Eye (tissue), 1 donor: ENCODE measurements at places on chromosomes 5 and 9.

DNA sequence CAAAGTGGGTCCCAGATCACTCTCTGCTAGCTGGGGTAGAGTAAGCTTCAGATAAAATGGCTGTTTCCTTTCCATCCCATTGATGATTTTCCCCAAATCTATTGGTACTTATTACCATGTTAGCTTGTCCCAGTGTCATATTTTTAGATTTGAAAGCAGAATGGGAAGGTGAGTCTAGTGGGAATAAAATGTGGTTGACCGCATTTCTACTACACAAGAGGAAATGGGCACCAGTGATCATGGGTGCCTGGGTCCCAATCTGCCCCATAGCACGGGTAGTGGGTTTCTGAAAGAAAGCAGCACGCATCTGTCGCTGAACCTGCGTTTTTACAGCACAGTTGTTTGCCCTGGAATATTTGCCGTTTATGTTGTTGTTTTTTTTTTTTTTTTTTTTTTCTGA is 20.1 kb downstream of the DAPK1 start:
- DNase-seq = no peak

DNA sequence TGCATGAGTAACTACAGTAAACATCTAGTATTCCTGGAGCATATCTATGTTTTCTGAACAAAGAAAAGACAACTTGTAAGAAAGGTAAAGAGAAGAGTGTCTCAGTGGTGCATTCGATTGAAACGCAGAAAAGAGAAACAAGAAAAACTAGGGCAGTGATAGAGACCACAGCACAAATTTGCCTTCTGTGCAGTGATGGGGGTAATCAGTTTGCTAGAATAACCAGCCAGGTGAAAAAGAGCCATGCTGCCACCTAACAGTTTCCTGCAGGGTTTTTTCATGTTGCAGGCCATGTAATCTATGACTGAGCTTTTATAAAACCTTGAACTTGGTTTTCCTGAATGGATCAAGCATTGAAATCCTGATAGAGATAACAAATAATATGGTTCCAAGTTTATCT is 198.4 kb upstream of the MEF2C start:
- DNase-seq = no peak

- no peak for DNase-seq
Observed at GRCh38 chr5:57718155-57718554, 235.5 kb upstream of the ACTBL2 start.

GRCh38 chr5:29805804-29806203 is 1387.7 kb upstream of the CDH6 start:
- no peak for DNase-seq

DNA sequence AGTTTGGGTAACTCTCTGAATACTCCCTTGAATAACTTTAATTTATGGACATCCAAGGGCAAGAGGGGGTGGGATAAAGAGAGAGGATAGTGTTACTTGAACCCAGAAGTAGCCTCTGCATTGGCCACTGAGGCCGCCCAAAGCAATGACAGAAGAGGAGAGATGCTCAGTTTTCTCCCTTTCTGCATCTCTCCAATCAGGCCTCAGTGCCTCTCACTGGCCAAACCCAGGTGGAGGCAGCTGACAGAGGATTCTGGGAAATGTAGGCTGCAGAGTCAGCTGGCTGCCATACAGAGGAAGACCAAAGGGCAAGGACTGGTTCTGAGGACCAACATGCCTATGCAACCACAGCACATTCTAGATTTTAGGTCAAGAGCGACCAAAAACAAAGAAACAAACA is 719.4 kb downstream of the MAT2B start:
- no peak for DNase-seq

GRCh38 chr5:143916451-143916850 is 104.5 kb downstream of the HMHB1 start:
- no peak for DNase-seq

DNA sequence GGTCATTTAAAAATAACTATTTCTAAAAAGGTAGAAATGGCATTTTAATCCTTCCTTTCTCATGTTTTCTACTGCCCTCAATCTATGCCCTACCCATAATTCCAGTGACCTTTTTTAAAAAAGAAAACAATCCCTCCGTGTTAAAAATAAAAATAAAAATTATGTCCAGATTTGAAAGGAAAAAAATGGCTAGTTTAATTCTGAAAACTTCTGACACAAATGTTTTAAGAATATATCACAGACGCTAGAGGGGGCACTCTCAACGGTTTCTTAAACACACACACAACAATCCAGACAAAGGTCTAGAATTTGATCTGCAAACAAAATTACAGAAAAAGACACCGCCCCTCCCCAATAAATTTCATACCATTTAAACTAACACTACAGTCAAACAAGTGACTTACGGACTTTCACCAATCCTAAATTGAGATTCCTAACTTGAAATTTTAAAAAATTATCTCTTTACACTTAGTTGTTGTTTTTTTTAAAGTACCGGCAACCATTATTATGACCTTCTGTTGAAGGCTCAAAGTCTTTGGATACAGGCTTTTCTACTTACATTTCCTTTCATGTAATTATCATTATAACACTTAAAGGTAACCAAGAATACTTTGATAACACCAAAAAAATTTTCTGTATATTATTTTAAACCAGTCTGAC is 38.2 kb downstream of the CLINT1 start:
- peak; percentile 80 for DNase-seq

GRCh38 chr5:159638954-159639559 is 277.2 kb upstream of the ADRA1B start:
- no peak for DNase-seq

GRCh38 chr5:88671106-88671504 is 211.9 kb downstream of the MEF2C start:
- peak; percentile 53 for DNase-seq

- no peak for DNase-seq
Observed at GRCh38 chr5:102722931-102723330, 32.2 kb upstream of the PAM start.

GRCh38 chr9:134898319-134898718 is 17.7 kb downstream of the FCN2 start:
- DNase-seq = no peak

DNA sequence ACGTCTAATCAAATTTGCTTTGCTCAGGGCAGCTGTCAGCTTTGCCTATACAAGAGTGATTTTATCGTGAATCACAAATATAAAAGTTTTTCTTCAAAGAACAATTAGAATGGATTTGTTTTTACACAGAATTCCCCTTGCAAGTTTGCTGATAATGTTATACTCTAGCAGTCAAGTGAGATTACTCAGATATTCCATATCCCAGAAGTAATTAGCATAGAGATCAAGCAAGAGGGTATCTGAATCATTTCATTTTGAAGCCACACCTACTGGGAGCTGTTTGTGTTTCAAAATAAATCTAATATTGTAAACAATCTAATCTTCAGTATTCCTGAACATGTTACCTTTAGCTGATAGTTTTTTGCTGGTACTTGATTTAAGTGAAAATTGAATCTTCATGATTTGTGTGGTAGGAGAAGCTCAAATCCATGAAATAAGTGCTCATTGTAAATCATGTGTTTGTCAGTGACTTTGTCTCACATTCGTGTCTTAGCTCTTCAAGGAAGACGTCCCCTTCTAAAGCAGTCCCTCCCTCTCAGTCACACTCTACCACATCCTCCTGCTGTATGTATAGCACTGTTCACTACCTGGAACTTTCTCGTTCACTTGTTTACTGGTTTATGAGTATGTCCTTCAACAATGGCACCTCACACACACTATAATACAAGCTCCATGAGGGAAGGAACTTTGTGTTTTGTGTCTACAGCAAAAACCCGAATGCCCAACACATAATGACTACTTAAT is 3.3 kb upstream of the TTC39B start:
- no peak for DNase-seq

DNA sequence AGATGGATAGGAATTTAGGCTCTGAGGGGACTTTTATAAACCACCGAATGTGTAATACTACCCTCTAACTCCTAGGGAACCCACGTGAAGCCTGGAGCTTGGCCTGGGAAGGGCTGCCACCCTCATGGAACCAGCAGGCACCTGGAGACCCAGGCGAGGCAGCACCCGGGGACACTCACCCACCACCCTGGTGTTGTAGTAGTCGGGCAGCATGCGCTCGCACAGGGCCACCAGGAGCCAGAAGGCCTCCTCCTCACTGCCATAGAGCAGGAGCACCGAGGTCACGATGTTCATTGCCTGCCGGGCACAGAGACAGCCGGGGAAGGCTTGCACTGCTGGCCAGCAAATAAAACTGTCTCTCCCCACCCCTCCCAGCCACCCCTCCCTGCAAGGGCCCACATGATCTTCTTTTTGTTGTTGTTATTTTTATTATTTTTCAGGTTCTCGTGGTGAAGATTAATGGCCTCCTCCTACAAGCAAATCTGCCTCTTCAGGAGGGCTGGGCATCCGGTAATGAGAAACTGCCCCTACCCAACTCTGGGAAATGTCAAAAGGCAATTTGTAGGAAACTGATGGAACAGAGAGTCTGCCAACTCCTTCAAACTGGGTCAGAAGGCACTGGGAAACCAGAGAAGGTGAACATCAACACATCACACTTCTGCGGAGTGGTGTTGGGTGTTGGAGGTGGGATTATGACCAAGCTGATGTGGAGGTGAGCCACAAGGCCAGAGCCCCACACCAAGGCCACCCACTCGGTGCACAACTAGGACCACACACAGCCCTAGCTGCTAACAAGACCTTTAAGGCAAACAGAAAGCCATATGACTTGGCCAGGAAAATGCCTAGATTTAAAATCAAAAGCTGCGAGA is 17.4 kb upstream of the MRNIP start:
- DNase-seq = no peak

GRCh38 chr5:74166064-74166463 is 474.5 kb downstream of the ENC1 start:
- DNase-seq = no peak
